Stimulated activated CD4-positive, alpha-beta T cell treated with anti-CD3 and anti-CD28 coated beads, Interleukin-1b, Interleukin-23, amount 100 ng/mL, for 1 hour (primary cell): ENCODE measurements at places on chromosomes 6 and 20.

DNA sequence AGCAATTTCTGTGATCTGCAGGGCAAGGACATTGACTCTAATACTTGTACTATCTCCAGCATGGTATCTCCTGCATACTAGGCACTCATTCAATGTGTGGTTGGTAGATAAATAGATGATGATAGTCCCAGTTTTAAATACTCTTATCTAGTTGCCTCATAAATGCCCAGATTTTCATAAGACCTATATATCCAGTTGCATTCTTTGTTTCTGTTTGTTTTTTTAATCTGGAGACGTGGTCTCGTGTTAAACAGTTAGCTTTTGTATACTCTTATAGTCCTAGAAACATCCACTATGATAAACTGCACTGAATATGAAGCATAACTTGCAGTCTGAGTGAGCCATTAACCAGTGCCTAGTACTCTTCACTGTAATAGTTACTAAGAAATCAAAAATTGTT, 35.5 kb upstream of the SUMO4 start:
- DNase-seq, result no peak

- no peak for DNase-seq
Observed at GRCh38 chr6:108676555-108676954, 115.8 kb downstream of the FOXO3 start.

GRCh38 chr6:72716916-72717315, 95.1 kb downstream of the KCNQ5 start:
- no peak for DNase-seq

- DNase-seq, result no peak
Observed at GRCh38 chr6:139528471-139528870, 154.0 kb upstream of the CITED2 start.

DNA sequence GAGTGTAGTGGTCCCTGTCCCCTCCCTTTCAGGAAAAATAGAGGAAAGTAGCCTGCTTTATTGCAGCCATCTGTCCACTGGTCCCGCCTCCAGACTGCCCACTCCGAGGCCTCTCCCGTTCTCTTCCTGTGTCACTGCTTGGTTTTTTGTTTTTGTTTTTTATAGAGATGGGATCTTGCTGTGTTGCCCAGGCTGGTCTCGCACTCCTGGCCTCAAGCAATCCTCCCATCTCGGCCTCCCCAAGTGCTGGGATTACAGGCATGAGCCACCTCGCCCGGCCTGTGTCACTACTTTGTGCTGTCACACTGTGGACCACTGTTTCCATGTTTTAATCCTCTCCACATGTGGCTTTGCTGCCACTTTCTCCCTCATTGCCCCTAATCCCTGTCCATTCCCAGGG, 71.2 kb downstream of the ZBTB2 start:
- DNase-seq, result no peak

GRCh38 chr20:9270831-9271230, 201.9 kb downstream of the PLCB4 start:
- no peak for DNase-seq

- no peak for DNase-seq
Observed at GRCh38 chr20:4076033-4076432, 60.7 kb upstream of the RNF24 start.

DNA sequence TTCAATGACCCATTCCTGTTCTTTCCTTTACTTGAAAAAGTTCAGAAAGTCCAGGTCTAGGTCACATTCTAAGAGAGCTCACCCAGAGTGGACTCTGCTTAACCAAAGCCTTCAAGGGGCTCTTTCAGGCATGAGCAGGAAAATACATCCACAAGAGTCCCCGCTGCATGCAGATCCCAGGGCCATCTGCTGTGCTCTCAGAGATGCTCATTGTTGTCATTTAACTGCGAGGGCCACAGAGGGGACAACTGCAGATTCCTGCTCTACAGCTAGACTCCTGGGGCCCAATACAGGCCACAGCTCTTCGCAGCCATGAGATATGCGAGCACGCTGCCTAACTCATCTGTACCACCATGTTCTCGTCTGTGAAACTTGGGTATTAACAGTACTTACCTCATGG, 295.6 kb upstream of the QKI start:
- no peak for DNase-seq

DNA sequence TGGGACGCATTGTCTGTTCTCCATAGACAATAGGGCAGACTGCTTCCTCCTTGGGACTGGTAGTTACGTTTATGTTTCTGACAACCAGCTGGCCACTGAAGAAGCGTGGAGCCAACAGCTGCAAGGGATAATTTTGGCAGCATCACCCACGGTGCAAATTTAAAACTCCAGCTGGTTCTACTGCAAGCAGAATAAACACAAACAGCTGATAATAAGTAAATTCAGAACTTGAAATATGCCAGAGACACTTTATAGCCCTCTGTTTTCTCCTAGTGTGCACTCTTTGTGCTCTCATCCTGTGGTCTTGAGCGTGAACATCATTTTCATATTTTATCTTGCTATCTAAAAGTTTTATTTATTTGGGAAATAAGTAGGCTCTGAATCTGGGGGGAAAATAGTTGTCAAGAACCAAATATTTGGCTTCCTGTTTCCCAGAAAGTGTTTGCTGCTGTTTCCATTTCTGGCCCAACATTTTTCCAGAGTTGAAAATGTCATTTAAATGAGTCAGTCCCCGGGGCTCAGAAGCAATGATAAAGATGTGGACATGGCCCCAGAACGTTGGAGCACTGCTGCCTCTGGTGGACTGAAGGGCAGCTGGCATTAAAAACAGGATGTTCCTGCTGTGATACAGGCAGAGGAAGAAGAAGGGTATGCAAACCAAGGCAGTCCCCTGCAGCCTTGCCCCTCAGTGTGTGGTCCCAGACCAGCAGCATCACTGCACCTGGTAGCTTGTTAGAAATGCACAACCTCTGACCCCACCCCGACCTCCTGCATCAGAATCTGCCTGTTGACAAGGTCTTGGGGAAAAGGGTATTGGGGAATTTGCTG, 12.5 kb upstream of the THBD start:
- DNase-seq, result no peak

DNA sequence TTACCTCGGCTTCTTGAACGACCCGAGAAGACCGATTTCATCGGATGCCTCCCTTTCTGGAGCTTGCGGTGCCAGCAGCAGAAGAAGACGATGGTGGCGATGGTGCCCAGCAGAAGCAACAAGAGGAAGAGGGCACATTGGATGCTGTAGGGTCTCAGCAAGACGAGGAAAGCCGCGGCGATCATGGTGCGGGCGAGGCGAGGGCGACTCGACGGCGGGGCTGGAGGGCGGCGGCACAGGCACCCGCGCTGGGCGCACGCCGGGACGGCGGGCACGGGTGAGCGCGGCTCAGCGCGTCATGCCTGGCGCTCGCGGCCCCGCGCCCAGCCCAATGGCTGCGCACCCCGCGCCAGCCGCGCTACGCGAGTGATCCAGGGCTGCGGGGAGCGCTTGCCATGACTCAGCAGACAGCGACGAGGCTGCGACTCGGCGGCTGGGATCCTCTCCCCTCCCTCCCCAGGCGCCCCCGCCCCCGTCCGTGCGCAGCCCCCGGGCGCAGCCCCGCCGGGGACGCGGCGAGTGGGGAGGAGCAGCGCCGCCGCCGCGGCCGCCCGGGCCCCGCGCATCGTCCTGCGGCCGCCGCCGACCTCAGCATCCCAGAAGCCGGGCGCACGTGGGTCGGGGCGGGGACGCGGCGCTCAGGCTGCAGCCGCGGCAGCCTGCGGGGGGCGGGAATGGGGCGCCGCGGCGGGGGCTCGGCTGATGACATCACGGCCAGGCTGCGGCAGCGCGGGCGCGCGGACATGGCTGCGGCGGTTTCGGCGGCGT, at the start of gene BEND6:
Gene BEND6, plus strand, starts transcription at position 705 of the 768 bp plus-strand sequence. CDS start 26,704 bp downstream, outside the sequence.
- DNase-seq, result no peak

GRCh38 chr20:7410150-7410549, 530.1 kb downstream of the HAO1 start:
- DNase-seq, result no peak

- no peak for DNase-seq
Observed at GRCh38 chr6:85997206-85997605, 354.5 kb upstream of the SYNCRIP start.

DNA sequence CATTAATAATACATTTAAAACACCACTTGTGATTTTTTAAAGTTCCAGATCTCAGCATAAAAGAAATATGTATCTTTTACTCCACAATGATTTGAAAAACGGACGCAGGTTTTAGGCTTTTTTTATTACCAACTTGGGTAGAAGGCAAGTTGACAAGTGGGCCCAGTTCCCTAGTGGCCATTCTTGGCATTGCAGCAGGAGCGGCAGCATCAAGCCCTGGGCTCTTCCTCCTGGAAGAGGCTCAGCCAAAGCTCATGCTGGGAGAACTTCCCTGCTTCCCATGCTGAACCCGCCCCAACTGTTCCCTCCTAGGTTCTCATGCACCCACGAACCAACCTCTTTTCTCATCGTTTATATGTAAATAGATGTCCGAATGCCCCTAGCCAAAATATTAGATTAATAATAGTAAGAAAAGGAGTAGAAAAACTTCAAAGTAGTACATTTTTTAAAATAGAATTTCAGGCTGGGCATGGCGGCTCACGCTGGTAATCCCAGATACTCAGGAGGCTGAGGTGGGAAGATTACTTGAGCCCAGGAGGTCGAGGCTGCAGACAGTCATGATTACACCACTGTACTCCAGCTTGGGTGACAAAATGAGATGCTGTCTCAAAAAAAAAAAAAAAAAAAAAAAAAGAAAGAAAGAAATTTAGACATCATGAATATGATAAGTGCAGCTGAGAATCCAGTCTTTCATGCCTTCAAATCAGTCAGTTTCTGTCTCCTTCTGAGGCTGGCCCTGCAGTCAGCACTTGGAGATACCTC, 18.2 kb upstream of the MYB start:
- DNase-seq, result no peak

DNA sequence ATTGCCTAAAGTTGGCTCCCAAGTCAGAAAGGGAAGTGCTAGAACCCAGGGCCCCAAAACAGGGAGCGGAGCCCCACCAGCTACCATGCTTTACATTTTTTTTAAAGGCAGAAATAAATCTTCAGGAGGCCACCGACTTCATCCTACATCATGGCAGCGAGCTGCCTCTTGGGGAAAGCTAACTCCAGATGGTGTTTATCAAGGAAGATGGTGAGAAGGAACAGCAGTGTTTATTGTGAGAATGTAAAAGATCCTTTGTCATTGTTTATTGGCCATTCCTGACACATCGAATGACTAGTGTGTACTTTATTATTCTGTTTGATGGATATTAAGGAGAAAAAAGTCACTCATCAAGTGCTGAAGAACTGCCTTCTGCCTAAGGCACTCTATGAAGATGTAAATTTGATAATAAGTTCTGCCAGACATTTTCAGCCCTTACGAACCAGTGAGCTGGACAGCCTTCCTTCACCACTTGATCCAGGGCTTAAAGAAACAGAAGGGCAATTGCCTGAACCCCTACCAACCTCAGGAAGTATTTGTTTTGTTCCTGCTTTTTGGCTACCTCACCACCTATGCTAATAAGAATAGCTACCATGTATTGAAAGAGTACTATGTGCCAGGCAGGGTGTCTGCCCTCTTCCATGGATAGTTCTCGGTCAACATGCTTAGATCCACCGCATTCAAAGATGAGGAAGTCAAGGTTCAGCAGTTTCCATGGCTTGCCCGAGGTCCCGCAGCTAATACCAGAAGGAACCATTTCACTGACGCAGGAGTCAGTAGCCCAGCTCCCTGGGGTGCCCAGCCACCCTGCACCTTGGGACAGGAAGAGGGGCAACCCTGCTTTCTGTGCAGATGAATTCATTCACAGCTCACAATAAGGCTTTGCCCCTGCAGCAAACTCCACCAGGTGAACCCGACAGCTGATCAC, 194.7 kb upstream of the RREB1 start:
- no peak for DNase-seq

GRCh38 chr6:8064638-8065518, 689 bp upstream of the BLOC1S5 start:
- DNase-seq, result no peak

DNA sequence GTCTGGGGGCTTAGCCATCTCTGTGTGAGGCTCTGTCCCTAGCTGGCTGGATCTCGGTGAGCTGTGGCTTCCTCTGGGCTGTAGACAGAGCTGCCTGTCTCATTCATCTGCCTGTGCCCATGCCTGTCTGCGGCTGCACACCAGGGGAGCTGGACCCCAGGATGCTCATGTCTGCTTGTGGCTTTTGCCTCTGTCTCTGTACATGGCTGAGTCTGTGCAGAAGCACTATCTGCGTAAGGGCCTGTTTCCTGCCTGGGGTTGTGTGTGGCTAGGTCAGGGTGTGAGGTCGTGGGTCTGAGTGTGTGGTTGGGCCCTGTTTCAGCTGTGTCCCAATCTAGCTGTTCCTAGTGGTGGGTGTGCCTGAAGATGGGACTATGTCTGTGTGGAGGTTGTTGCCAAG, 68.2 kb downstream of the CDH22 start:
- no peak for DNase-seq

GRCh38 chr6:41755895-41756294, 8.7 kb upstream of the PGC start:
- no peak for DNase-seq

- DNase-seq, result no peak
Observed at GRCh38 chr20:45701104-45701503, 734 bp upstream of the WFDC13 start.

DNA sequence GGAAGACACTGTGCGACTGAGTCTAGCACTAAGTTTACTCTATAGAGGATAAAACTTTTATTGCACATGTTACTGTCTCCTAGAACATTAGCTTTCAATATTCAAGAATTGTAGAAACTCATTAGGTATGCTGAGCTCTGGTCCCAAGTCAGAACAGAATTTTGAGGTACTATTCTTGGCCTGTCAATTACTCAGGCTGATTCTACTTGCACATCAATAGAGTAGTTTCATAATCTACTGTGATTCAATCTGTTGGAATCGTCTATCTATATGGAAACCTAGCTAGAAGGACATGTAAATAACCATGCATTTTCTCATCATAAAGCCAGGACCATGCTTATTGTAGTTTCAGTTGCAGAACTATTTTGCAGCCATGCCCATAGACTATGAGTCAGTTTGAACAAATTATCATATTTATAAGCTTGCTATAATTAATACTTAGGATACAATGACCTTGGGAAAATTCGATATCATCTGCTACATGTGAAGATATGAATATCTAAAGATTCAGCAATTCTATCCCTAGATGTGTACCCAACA, 41.6 kb downstream of the FLRT3 start:
- DNase-seq, result no peak

DNA sequence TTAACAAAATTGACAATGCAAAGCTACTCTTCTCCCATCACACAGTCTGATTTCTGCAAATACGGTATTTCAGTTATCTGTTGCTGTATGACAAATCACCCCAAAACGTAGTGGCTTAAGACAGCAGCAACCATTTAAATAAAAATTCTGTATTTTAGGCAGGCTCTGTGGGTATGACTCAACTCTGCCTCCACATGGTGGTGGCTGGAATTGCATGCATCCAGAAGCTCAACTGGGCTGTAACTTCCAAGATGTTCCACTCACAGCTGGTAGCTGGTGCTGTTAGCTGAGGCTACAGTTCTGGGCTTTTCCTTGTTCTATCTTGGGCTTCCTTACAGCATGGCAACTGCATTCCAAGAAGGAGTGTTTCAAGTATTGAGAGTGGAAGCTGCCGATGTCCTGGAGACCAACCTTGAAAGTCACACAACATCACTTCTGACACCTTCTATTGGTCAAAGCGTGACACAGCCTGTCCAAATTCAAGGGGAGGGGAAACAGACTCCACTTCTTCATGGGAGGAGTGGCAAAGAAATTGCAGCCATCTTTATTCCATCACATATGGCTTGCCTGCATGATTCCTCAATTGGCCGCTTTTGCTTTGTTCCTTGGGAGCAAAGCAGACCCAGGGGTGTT, 39.7 kb upstream of the TULP1 start:
- peak; percentile 15 for DNase-seq

- no peak for DNase-seq
Observed at GRCh38 chr20:62578294-62578897, 63.9 kb upstream of the SLCO4A1 start.
